ENCODE measurements at places on chromosomes 2 and 18.
A peak's percentile ranks its signal among the peaks of the same experiment; 100 is the strongest.

DNA sequence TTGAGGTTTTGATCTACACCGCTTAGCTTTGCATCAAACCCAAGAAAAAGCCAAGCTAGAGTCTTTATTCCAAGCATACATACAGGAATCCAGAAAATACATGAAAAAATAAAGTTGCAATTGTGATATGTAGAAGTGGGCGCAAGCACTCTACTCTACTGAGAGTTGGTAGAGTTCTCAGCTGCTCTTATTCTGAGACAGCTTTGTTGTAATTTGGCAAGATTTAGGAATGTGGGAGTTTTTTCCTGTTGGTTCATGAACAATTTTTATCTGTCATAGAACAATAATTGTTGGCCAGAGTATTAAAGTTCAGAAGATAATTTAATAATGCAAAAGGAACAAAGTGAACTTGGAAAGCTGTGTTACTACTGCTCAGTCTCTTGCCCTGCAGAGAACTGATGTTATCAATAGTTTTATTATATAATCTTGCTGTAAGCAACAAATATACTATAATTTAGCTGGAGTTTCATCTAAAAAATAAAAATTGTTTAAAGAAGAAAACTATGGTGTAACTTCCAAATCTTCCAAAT, 302.0 kb upstream of the RND3 start:
- peak; percentile 12 for DNase-seq

- no peak for DNase-seq
Measured at GRCh38 chr2:134512734-134513464, 205.9 kb downstream of the TMEM163 start.

DNA sequence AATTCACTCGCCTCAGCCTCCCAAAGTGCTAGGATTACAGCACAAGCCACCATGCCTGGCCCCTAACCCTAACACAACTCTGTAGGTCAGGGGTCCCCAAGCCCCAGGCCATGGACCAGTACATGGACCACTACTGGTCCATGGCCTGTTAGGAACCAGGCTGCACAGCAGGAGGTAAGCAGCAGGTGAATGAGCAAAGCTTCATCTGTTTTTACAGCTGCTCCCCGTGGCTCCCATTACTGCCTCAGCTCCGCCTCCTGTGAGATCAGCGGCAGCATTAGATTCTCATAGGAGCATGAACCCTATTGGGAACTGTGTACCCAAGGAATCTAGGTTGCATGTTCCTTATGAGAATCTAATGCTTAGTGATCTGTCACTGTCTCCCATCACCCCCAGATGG, 201.7 kb downstream of the NRP2 start:
- no peak for DNase-seq

DNA sequence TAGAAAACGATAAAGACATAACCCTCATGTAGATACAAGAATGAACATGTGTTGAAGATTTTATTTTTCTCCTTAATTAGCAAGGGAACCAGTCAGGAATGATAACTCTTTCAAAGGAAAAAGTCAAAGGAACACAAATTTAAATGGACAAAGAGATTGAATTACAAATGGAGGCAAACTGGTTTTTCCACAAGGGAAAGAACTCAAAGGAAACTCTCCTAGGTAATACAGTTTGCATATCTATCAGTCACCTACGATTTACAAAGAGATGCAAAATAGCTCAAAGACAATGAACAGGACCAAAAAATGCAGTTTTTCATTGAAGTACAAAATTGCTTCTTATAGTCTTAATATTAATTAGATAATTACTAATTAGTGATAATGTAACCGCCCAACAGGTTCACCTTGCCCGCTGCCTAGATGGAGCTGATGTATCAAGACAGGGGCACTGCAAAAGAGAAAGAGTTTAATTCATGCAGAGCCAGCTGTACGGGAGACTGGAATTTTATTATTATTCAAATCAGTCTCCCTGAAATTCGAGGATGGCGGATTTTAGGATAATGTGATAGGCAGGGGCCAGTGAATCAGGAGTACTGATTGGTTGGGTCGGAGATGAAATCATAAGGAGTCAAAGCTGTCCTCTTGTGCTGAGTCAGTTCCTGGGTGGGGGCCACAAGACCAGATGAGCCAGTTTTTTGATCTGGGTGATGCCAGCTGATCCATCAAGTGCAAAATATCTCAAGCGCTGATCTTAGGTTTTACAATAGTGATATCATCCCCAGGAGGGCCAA, 151.0 kb downstream of the TMEM17 start:
- no peak for DNase-seq

- no peak for DNase-seq
Measured at GRCh38 chr2:232486558-232487384, 863 bp downstream of the ECEL1 start.

- DNase-seq = no peak
Measured at GRCh38 chr2:12303181-12304030, 413.3 kb upstream of the TRIB2 start.

DNA sequence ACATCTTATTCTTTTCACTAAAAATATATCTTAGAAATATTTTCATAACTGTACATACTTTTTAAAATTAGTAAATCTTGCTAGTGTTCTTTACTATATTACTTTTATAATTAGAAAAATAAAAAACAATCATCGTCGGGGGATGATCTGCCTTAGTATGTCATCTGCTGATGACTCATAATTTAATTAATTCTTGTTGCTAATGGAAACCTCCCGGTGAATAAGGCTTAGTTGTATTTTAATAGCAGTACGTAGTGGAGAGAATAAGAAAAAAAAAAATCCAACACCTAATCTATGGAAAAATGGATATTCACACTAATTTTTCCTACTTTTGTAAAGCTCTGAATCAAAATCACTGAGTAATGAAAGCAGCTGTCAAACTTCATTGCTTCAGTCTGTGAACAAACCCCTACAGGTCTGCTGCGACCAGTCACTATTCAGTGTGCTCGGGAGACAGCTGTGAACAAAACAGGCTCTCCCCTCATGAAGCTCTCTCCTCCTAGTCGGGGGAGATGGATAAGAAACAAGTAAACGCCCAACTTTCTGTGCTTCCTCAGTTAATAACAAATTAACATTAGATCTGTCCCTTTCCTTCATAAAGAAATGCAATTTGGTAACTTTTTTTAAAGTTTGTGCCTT, 97.4 kb upstream of the UPP2 start:
- no peak for DNase-seq

DNA sequence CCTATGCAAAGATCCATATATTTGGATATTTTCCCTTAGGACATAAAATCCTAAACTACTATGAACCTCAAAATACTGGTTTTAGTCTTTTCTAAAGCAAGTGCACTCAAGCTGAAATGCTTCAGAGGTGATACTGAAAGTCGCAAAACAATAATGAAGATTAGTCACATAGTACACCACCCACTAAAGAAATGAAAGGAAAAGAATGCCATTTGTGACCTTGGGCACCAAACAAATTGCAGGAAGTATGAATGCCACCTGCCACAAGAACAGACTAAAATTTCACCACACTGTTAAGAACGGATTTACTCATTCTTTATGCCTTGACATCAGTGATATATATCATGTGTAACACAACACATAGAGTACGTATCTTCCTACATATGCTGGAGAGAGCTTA, 161.5 kb downstream of the ZNF521 start:
- no peak for DNase-seq

DNA sequence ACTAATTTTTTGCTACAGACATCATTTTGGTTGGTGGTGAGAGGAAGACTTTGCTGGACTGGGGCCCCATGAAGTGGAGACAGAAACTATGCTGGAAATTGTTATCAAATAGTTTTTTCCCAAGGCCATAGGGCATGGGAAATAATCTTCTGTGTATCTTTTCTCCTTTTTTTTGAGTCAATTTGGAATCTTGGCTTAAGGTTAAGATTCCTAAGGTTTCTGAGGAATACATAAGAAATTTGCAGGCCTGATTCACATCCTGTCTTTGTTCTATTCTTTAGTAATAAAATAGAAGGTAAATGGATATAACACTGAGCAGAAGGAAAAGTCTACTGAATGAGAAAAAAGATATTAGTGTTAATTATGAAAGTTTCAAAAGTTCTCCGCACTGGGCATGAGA, 16.6 kb downstream of the SMC6 start:
- DNase-seq = no peak

- DNase-seq = no peak
Measured at GRCh38 chr2:241550616-241551580, 7.6 kb upstream of the BOK start.

GRCh38 chr2:182049372-182050148, 63.9 kb downstream of the PPP1R1C start:
- no peak for DNase-seq

GRCh38 chr2:97996679-97997078, 931 bp upstream of the TMEM131 start:
- DNase-seq = no peak

DNA sequence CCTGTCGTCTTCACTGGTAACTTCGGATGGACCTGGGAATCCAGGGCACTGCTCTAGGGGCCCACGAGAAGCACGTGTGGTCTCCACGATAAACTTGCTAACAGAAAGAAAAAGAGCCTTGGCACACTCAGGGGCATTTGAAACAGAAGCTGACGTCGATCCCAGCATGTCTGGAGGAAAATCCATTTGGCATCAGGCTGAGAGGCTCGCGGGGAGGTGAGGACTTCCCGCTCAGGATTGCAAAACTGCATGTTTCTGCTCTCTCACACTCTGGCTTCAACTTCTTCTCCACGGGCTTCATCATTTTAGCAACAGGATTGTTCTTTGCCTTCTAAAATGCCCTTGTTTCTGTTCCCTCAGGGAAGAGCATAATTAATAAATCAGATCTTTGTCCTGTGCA, 181.7 kb upstream of the COPS8 start:
- DNase-seq = no peak

DNA sequence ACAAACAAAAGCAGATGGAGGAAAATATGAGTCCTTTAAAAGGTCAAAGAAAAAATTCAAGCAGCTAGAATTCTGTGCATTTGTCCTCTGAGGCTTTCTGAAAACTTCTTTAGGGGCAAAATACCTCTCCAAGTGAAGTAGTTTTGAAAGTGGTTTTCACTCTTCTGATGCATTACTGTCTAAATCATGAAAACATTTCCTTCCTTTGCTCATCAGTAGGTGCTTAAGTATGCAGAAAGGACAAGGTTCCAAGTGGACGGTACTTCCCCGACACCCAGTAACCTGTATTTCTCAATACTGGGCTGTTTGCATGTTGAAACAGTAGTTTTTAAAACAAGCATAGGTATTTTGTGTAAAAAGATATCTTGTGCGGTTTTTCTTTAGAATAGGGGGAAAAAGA, 189.1 kb upstream of the ERBB4 start:
- no peak for DNase-seq

DNA sequence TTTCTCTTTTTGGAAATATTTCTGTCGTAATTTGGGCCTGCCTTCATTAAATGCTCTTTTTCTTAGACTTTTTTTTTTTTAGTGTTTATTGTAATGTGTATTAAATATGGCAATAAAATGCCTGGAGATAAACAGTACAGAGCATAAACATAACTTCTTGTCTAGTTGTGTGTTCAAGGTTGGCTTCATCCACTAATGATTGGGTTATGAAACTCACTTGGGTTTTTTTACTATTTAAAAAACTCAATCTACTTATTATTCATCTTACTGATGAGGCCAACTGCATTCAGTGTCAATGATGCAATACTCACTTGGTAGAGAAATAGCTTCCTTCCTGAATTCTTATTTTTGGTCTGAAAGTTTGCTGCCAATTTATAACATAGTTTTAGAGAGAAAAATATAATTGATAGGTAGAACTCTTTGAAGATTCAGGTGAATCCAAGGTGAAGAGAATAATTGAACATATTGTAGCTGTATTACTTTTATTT, 144.2 kb upstream of the NABP1 start:
- DNase-seq = no peak

DNA sequence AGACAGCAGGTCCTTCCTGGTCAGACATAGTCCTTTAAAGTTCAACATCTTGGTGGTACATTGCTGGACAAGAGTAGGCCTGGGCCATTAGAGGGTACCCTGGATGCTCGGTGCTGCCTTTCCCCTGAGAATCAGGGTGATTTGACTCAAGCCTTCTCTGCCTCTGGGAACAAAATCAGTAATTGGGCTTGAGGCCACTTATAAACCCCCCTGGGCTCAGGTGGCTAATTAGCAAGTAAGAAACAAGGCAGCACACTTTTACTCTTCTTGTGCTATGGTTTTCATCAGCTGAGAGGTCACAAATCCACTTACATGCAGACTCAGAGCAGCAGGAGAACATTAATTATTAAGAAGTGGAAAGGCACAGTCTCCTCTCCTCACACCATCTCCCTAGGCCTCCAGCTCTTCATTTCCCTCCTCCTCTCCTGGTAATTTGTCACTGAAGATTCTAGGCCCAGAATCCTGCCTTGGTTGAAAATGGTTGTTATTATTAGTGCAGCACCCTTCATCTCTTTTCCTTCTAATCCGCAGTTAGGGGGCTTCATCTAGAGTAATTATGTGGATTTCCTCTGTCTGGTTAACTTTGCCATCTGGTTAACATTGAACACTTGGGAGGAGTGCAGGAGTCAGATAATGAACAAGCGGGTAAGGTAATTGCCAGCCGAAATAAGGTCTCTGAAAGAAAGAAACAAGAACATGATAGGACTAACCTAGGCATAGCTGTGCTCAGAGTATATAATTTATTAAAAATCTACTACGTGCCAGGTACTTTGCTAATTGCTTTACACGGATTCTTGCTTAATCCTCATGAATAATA, 29.7 kb upstream of the CASP10 start:
- DNase-seq = no peak

DNA sequence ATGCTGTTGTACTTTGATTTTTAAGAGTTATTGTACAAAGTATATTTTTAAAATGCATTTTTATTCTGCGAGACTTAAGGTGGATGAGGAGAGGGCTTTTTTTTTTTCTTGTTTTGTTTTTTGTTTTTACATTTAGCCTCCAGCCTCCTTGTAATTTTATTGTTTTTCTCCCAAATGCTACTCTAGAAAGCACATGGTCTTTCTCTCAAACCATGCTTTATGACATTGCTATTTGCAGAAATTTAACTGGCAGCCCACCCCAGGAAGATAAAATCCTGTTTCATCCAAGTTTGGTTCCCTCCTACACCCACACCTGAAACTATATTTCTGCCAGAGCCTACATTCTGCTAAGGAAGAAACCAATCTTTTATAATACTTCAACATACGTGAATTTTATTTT, 184.6 kb downstream of the ARHGAP15 start:
- DNase-seq = no peak

DNA sequence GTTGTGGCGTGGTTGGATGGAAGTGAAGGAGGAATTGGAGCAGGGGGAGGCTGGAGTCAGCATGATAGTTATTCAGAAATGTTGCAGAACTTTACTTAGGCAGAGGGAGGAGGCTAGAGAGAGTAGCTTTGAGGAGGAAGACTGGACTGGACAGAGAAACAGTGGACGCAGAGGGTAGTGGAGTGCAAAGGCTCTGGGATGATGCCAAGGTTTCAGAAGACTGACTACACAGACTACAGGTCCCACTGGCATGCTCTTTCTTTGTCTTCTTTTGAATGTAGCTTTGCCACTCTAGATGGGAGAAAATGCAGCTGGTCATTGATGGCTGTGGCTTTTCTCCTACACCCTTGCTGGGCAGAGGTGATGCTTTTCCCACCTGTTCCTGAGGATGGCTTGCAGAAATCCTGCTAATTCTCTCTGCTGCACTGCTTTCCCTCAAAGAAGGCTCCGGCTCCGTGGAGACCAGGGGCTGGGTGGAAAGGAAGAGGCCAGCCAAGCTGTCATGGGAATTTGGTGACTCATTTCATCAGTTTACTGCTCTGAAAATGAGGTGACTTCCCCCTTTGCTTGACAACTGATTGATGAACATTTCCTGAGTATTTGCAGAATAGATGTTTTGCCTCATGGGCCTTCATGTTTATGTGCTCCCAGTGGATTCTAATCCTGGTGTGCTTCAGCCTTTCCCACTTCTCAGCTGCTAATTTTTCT, 42.4 kb downstream of the MEIS1 start:
- no peak for DNase-seq
